Naive thymus-derived CD4-positive, alpha-beta T cell (primary cell): ENCODE measurements at places on chromosomes 3 and 15.

GRCh38 chr15:28980709-28981350 lies 95.1 kb downstream of the APBA2 start:
- no peak for DNase-seq

DNA sequence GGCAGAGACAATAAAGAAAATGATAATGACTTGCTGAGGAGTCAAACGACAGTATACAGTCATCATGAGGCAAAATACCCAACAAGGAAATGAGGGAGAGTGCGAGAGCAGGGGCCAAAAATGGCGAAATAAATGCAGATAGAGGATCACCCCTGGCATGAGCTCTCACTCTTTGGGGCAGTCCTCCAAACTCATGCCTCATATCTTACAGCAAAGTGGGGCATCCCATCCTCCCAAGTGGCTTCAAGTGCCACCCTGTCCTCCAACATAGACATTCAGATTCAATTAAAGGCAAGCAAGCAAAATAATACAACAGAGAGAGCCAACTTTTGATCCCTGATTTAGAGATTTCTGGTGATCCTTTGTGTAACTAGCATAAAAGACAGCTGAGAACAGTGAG lies 278.4 kb downstream of the GBE1 start:
- DNase-seq, result no peak

DNA sequence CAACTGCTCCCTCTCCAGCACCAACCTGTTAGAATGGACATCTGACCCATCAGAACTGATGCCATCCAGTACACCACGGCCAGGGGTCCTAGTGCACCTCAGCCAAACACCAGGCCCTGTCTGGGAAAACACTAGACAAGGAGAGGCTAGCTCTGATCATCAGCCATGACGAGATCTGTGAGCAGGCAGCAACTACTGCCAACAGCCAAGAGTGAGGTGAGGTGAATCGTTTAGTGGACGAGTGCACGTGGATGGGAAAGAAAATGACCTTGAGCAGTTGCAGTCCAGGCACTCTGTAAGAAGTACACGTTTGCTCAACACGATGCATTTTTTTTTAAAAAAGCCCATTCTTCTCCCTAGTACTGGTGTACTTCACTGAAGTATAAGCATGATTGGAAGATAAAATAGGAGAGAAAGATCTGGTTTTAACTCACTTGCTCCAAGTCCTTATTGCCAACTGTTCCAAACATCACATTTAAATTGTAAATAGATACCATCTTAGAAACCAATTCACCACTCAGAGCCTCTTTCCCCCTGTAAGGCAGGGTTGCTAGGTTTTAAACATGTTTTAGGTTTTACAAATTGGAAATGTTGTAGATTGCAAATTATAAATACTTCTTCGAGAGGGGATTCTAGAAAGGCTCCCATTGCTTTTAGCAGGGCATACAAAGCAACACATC lies 5.7 kb downstream of the ST8SIA2 start:
- DNase-seq, result no peak

- no peak for DNase-seq
Measured at GRCh38 chr15:33048255-33048654, 146.3 kb downstream of the FMN1 start.

- no peak for DNase-seq
Measured at GRCh38 chr3:27454914-27455313, 29.3 kb downstream of the SLC4A7 start.

DNA sequence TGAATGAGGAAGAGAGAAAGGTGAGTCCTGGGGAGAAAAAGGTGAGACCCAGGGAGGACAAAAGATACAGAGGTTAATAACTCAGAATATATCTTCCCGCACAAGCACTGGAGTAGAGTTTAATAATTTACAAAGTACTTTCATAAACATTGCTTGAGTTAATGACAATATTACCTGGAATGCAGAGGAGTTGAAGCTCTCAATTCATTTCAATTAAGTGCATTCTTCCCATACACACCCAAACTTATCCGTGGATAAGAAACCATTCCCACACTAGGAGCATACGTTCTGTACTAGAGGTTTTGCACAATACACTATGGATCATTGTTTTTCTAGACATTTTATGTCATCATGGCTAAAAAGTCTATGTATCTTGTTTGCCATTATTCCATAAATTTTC lies 23.3 kb upstream of the KNG1 start:
- DNase-seq, result no peak

- DNase-seq, result no peak
Measured at GRCh38 chr15:79978655-79979514, 7.9 kb upstream of the BCL2A1 start.

DNA sequence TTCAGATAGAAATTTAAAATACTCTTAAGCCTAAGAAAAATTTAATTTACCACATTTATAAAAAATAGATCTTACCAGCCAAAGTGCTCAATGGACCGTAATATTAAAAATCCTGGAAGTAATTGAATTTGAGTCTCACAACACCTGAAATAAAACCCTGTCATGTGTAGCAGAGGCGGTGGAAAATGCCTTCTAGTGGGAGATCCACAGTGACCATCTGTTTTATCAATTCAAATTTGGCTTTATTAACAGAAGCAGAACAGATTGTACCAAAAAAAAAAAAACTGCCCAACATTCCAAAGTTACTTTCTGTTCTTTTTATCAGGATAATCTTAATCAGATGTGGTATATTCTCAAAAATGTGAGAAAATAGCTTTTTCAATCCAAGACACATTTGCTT lies 71.7 kb downstream of the DMXL2 start:
- DNase-seq, result no peak

DNA sequence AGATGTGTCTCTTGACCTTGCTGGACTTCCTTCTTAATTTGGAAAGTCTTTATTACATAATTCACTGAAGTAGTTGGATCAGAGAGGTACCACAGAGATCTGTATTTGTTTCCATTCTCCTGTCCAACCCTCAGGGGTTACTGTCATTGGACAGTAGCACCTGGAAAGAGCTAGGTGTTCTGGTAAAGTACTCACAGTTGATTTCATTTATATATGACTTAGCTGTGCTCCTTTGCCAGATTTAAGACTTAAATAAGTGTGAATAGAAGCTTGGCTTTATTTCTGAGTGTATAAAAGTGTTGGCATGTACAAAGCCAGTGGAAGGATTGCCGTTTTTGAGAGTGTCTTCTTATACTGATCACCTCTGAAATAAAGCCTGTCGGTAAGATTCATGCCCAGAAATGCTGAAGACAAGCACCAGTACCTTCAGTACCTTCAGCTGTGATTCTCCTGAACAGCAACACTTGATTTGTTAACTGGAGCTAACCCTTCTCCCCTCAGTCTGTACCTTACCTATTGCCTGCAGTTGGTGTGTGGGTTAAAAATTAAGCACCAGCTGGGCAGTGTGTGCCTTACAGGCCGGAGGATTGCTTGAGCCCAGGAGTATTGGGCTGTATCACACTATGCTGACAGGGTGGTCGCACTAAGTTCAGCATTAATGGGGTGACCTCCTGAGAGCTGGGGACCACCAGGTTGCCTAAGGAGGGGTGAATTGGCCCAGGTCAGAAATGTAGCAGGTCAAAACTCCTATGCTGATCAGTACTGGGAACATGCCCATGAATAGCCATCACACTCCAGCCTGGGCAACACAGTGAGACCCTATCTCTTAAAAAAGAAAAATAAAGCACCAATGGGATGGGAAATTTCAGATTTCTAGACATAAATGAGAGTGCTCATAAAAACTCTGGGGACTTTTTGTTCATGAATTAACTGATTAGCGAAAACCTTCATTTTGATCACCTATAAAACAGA lies 197.7 kb downstream of the FNDC3B start:
- DNase-seq, result no peak

- DNase-seq, result no peak
Measured at GRCh38 chr3:9251055-9251786, 1.8 kb upstream of the SRGAP3 start.

DNA sequence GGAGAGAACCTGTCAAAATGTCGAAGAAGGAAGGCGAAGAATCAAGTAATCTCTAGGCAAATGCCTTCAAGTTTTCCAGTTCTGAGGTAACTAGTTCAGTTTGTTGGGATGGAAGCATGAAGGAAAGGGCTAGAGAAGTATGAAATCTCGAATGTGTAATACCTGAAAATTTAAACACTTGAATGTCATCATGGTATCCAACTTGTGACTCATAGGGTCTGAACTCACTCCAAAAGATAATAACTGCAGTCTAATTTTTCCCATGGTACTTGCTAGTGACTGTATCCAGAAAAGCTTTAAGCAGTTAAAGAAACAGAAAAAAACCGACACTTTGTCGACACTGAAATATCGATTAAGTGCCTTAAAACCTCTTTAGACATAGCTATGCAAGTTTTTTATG lies 102.9 kb upstream of the CHRM5 start:
- no peak for DNase-seq

GRCh38 chr3:113600418-113601182 lies 68.2 kb downstream of the SIDT1 start:
- DNase-seq, result no peak

- no peak for DNase-seq
Measured at GRCh38 chr15:25568751-25569150, 129.9 kb upstream of the UBE3A start.
